ENCODE measurements at places on chromosomes 12 and 14.

GRCh38 chr14:99601361-99601831, 2.6 kb downstream of the CCDC85C start:
- no peak for DNase-seq

GRCh38 chr14:63735720-63736119, 7.9 kb upstream of the SGPP1 start:
- DNase-seq, result no peak

- no peak for DNase-seq
Measured at GRCh38 chr12:122951979-122952892, 14.0 kb downstream of the ABCB9 start.

DNA sequence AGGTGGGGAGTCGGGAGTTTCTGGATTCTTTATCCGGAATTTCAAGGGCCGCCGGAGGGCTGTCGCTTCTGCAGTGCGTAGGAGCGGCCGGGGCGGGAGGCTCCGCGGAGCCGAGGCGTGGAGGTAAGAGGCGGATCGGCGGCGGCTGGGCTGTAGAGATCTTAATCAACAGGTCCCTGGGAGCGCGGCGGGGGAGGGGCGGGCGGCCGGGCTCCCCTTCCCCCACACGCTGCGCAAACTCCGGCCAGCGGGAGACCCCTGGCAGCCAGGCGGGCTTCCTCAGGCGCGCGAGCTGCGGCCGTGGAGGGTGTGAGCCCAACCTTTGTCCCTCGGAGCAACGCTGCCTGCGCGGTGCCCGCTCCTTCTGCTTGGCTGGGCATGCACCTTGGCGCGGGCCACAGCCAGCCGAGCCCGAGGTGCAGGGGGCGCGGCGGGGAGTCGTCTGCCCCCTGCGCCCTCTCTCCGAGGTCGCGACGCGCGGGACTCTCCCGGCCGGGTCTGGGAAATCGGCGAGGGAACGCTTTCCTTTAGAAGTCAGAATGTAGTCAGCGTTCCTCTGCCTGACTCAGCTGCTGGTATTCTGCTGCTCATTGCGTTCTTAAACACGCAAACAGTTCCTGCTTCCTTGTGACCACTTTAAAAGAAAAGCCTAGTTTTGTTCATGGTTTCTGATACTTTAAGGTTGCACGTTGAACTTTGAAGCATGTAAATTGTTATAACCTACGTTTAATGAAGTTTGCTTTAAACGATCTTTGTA, at the start of gene PALS1:
Gene PALS1, plus strand, starts transcription at position 25 of the 757 bp plus-strand sequence. CDS start 37,736 bp downstream, outside the sequence.
- no peak for DNase-seq

GRCh38 chr12:19203013-19203412, 73.5 kb downstream of the PLEKHA5 start:
- DNase-seq, result no peak

DNA sequence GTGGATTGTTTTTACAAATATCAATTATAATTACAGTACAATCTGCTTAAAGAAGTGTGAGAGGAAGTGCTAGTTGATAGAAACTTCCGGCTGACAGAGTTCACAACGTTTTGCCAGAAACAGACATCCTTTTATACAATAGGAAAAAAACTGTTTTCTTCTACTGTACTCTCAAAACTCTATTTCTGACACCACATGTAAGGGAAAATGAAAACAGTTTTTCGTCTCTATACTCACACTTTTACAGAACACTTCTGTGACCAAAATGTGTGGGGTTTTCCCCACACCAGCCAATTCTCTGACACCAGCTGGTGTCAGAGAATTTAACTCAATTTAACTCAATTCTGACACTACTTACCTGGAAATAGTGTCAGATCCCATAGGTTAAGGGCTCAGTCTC, 24.2 kb upstream of the HIF1A start:
- DNase-seq, result no peak

- DNase-seq, result no peak
Measured at GRCh38 chr12:55043542-55043941, 23.8 kb downstream of the NEUROD4 start.
